ENCODE measurements at places on chromosomes 12 and 14. TPM values are rescaled to one million over a fixed set of nuclear protein-coding genes. Genes with fewer than 3 reads are reported as not detected.

The HIGD1C gene
- total RNA-seq, result not detected

The KIF21A gene
- total RNA-seq, result 23.7 TPM

The ASCL1 gene
- not detected for total RNA-seq

The RECQL gene
- total RNA-seq, result 33.8 TPM

DNA sequence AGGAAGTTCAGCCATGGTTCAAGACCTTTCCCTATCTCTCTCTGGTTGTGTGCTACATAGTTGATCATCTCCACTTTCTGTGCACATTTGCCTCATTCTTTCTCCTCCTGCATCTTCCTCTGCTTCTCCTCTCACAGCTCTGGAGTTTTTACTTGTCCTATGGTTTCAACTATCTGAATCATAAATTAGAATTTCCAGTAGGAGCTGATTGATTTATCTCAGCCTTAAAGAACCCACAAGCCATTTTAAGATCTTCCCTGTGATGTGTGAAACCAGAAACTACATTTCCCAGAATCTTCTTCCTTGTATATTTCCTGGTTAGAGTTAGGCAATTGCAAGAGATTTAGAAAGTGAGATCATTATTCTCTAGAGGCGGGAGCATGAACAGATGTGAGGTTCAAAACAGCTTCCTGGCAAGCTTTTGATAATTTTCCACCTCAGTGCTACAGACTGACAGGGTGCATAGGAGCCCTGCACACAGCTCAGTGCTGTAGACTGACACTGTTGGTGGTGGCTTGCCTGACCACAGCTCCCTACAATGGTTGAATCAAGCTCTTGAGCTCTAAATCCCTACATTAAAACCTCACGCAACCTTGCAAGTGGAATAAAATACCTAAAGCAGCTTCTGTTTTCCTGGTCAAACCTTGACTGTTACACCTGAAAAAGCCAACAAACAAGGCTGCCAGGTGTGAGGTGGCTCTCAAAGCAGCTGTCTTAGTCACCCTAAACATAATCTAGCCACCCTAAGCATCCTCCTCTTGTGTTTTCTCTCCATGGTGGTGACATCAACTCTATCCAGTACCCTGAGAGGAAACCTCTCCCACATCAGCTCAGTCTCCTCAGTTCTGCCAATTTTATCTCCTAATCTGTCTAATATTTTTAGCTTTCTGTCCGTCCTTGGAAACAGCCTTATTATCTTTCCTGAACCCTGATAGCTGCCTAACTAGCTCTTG lies 21.5 kb upstream of the IFNG start:
- DNase-seq, result no peak

- no peak for DNase-seq
Measured at GRCh38 chr14:99028041-99028440, 244.0 kb downstream of the BCL11B start.

DNA sequence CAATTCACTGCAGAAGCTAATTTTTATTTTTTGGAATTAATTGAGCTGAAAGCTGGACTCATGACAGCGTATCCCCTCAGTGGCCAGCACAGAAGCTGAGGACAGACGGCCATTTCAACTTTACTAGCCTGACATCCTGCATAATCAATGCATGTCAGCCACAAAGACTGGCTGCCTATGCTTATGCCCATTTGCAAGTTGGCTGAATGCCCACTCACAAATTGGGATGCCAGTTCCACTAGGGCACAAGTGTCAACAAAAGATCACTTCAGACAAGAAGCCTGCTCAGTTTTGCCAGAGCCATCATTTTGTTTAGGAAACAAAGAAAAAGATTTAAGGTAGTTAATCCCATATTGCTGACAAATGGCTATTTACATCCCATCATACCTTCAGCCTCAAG lies 417.6 kb downstream of the NOVA1 start:
- DNase-seq, result no peak

DNA sequence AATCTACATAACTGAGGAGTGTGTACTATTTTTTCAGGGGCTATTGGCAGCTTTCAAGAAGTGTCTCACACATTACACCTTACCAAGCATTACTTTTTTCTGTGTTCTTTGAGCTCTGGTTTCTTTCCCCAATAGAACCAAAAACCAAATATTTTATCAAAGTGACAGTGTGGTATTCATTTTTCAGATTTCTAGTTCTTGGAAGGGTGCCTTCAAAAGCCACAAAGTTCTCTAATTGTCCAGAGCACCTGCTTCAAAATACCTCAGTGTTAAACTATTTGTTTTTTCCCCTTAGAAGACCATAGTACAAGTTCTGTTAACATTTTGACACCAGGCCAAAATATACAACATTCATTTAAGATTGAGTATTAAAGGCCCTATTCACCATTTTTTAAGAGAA lies 515.7 kb downstream of the ETNK1 start:
- DNase-seq, result no peak

- DNase-seq, result no peak
Measured at GRCh38 chr14:69953266-69953915, 74.2 kb downstream of the SMOC1 start.
